ENCODE measurements at places on chromosomes 1 and 21.

GRCh38 chr1:8572106-8572505 lies 245.3 kb downstream of the RERE start:
- no peak for DNase-seq

GRCh38 chr1:109818271-109818987 lies 54.7 kb upstream of the EPS8L3 start:
- no peak for DNase-seq

DNA sequence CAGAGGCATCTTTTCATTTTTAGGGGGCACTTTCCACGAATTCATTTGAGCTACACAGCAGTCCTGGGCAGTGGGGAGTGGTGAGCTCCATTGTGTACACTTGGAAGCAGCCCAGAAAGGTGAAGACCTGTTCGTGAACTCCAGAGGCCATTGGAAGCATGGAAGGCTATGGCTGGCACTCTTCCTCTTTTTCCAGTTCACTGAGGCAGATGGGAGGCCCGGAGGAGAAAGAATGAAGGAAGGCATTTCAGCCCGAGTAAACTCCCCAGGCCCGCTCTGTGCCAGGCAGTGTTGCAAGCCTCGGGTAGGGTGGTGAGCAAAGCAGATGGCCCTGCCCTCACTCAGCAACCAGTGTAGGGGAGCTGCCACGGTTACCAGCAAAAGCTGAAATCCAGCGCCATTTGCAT lies 673 bp upstream of the DHCR24 start:
- DNase-seq, result no peak

- no peak for DNase-seq
Measured at GRCh38 chr1:117321680-117322609, 45.3 kb upstream of the MAN1A2 start.

DNA sequence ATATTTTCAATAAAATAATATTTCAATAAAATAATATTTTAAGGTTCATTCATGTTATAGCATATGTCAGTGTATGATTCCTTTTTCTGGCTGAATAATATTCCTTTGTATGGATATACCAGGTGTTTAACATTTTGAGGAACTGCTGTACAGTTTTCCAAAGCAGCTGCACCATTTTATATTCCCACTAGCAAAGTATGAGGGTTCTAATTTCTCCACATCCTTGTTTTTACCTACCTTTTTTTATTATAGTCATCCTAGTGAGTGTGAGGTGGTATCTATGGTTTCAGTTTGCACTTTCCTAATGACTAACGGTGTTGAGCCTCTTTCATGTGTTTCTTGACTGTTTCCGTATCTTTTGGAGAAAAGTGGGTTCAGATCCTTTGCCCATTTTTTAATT lies 5.2 kb downstream of the DEGS1 start:
- DNase-seq, result no peak

DNA sequence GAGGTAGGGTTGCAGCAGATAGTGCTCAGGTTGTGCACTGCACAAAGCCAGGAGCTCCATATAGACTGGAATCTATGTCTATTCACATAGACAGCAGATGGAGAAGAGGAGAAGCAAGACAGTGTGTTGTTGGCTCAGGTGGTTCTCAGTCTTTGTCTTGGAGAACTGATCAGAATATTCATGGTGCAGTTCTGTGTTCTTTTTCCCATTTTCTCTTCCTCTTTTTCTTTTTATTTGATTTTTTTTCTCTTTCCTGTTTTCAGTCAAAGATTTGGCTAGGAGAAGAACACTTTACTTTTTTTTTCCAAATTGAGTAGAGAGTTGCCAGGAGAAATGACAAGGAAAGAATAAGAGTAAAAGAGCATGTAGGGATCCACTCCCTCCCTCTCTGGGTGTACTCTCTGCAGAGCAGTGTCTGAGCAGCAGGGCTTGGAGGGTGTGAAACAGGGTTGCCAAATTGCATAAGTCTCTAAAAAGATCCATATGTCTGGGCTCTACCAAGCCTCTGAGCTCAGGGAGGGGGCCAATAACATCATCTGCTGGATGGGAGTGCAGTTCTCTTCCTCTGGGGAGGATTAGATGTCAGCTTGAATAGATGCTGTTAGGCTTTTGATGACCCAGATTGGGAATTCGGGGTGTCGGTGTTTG lies 8.7 kb upstream of the CD34 start:
- DNase-seq, result no peak

GRCh38 chr1:198007687-198008607 lies 90.8 kb downstream of the LHX9 start:
- DNase-seq, result no peak

DNA sequence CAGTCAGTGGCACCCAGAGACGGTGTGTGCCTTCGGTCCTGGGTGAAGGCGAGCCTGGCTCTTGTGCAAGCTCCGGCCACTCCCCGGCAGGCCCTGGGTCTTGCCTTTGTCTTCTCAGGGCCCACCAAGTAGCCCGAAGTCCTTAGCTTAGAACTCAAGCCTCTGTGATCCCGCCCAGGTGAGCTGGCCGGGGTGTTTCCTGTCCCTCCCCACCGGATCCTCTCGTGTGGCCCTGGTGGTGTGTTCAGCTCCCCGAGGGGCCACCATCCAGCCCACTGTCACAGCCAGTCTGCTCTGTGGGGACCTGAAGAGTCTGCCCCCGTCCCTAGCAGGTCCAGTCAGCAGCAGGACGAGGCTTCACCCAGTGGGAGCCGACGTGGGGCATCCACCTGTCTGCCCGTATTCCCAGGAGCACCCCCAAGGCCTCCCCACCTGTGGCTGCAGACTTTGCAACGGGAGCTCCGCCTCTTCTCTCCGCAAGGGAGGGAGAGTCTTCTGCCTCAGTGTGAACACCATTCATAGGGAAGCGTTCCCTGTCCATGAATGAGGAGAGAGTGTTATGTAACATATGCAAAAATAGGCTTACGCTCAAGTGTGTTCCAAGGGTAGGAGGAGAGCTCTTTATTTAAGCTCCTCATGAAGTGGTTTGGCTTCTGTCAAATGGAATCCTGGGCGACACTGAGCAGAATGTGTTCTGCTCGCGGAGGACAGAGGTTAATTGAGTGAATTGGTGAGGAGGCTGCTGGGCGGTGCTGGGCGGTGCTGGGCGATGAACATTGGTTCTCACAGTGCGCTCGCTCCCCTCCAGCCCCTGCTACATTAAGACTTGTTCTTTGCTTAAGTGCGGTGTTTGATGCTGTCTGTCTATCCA lies 108.9 kb downstream of the CRYAA start:
- DNase-seq, result no peak
